ENCODE measurements at places on chromosomes 6 and 20.

DNA sequence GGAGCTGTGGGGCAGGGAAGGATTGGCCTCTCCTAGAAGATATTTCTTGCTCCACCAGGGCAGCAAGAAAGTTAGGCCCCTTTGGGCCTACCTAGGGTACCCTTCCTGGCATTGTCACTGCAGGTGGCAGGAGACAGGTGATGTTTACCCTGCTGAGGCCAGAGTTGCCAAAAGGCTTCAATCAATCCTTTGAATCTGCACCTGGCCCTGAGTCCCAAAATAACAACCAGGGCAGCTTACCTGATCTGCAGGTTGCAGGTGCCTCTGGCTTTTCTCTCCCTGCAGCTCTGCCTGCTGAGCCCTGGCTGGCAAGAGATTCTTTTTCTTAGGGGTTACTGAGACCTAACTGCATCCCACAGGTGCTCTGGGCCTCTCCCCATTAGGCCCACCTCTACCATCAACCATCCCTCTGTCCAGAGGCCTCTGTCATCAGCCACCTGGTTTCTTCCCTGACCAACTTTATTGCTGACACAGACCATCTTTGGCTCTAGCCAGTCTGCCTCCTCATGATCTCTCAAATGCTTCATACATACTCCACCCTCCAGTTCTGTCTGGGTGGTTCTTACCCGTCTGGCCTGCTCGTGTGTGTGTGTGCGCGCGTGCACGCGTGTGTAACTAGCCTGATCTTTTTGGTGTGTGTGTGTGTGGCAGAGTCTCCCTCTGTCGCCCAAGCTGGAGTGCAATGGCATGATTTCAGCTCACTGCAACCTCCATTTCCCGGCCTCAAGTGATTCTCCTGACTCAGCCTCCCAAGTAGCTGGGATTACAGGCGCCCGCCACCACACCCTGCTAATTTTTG, 13.7 kb downstream of the BCL2L1 start:
- no peak for DNase-seq

DNA sequence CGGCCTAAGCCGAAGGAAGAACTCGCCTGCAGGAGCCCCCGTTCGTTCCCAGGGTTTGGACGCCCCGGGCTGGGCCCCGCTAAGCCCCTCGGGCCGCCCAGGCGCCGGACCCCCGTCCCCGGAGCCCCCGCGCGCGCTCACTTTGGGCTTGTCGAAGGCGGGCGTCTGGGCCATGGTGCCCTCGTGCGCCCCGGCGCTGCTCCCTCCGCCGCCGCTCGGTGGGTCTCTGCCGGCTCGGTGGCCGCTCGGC, 140 bp downstream of the ADA start:
- no peak for DNase-seq

DNA sequence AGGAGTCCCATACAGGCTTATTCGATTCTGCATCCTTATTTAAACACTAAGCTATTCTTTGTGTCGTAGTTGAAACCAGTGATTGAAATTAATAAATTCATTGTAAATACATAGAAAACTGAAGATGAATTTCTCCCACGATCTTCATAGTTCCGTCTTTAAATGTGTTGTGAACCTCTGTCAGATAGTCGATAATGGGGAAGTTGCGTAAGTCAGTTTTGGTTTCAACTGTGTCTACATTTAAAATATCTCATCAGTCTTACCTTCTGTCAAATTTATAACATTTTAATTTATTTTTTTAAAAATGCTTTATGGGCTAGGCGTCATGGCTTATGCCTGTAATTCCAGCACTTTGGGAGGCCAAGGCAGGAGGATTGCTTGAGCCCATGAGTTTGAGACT, 12.7 kb downstream of the STX11 start:
- no peak for DNase-seq

- DNase-seq, result no peak
These were observed 56.0 kb downstream of the BCAS1 start for GRCh38 chr20:54014293-54014926.

DNA sequence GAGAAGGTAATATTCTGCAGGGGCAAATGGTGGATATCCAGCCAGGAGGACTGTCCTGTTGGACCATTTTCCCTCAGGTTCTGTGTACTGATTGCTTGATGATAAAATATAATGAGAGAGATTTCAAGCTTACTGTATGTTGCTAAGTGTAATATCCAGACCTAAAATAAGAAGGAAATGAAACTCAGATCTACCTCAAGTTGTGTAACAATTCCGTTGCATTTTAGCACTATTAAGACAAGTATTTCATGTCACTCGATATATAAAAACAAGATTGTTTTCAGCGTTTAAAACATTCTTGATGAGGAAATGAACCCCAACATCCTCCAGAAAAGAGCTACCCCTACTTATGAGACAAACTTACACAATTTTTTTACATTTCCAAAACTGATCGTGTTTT, 57.2 kb downstream of the RGS17 start:
- no peak for DNase-seq

GRCh38 chr20:63153254-63154221, 62.4 kb downstream of the YTHDF1 start:
- no peak for DNase-seq

GRCh38 chr6:90865513-90865912, 278.6 kb upstream of the MAP3K7 start:
- DNase-seq, result no peak

DNA sequence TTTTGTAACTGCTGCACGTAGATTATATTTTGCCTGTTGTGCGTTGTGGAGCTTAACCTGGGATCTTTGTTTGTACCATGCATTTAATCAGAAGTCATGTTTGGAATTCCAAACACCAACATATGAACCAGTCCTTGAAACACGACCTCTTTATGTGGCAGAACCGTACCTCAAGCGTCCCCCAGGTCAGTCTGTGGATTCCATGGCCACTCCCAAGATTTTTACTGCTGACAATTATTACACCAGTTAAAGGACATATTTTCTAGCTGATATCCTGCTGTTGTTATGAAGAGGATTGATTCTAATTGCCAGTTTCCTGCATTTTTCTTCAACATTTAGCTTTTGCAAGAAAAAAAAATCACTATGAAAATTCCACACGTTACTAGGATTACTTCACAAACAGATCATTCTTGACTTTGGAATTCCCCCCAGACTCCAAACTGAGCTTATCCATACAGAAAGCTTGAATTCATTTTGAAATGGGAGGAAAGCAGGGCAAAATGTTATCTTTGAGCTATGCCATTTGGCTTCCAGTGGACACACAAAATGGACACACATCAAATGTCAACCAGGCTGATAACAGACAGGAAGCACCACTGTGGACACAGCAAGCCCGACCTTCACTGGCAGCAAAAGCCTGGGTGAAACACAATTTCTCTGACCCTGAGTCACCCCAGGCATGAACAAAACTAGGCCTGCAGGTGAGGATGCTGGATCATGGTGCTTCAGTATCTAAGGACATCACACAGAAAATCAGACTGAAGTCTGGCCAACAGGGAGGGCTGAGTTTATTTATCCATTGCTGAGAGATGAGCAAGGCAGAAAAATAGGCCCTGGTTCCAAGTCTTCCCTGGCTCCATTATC, 542.9 kb upstream of the JAG1 start:
- DNase-seq, result no peak

GRCh38 chr6:11277275-11278206, 45.1 kb upstream of the NEDD9 start:
- DNase-seq, result no peak

DNA sequence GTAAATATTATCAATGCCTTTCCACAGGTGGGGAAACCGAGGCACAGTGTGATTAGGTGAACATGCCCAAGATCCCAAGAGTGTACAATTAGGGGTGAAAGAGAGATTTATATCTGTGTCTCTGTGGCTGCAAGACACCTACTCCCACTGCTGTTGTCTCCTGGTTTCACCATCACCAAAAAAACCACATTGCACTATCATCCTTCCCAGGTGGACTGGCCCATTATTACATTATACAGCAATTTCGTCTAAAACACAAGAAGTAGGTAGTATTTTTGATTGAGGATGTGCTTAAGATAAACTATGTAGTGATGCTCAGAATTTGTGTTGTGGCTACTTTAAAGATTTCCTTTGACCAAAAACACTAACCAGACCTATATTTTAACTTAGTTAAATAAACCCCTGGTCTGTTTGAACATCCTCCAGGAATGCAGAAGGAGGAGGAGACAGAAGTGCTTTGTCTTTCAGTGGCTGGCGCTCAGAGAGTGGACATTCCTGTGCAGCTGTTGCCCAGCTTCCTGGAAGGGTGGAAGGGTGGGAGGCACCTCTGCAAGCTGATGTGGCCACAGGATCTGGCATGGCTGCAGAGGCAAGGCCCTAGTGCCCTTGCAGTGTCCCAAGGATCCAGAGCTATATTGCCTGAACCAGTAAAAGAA, 23.8 kb downstream of the DCBLD1 start:
- DNase-seq, result no peak

- DNase-seq, result no peak
These were observed 50.7 kb downstream of the SYNJ2 start for GRCh38 chr6:158032354-158032733.

GRCh38 chr6:7684076-7684475, 41.8 kb upstream of the BMP6 start:
- no peak for DNase-seq

- no peak for DNase-seq
These were observed 12.4 kb upstream of the GRIK2 start for GRCh38 chr6:101380897-101381630.

GRCh38 chr20:32436968-32437367, 78.8 kb downstream of the ASXL1 start:
- DNase-seq, result no peak

DNA sequence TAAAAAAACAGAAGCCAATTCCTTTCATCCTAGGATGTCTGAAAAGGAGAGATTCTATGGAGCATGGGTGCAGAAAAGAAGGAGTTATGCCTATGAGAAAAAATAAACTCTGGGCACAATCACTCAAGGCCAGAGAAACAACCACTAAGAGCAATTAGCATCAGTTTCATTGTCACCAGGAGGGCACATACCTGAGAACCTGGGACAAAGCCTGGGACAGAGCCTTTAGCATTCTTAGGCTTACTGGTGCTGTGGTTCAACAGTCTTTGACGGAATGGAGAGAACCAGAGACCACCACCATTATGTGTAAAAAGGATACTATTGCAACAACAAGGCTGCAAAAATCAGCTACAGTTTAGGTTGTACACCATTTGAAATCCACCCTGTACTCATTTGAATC, 29.4 kb upstream of the BCKDHB start:
- DNase-seq, result no peak

- DNase-seq, result no peak
These were observed 258.1 kb downstream of the UTRN start for GRCh38 chr6:144543006-144543871.

DNA sequence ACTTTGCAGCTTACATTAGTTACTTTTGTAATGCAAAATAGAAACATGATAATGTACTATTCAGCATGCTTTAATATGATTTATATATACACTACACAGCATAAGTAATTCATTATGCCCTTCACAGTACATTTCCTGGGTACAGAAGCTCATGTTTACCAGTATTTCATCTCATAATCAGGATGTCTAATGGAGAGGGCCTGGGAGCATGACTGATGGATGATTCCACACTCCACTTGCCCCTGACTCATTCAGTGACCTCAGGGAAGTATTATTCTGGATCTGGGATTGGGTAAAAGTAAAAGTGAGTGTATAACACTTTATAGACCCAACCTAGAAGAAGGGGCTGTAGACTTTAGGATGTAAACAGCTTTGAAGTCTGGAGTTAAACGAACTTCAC, 31.4 kb upstream of the BACH2 start:
- DNase-seq, result no peak

DNA sequence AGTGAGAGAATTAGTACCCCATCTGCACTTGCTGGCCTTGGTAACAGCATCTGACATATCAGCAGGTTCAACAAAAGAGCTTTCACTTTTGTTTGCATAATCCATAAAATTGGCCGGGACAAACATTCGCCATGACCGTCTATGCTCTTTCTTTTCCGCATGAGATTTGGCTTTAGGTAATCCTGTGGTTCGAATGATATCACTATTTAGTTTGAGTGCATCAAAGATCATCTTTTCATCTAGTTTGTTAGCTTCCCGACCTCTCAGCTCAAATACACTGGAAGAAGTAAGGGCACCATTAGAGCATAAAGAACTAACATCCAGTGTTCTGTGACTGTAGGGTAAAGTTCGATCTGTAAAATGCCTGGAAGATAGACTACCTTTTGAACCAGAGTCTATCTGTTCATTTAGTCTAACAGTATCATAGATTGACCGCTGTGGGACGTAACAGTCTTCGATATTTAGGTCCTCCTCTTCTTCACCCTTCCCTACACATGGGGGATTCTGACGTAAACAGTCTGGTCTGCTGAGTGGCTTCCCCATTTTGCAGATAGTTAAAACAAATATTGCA, 101.6 kb downstream of the DST start:
- no peak for DNase-seq

DNA sequence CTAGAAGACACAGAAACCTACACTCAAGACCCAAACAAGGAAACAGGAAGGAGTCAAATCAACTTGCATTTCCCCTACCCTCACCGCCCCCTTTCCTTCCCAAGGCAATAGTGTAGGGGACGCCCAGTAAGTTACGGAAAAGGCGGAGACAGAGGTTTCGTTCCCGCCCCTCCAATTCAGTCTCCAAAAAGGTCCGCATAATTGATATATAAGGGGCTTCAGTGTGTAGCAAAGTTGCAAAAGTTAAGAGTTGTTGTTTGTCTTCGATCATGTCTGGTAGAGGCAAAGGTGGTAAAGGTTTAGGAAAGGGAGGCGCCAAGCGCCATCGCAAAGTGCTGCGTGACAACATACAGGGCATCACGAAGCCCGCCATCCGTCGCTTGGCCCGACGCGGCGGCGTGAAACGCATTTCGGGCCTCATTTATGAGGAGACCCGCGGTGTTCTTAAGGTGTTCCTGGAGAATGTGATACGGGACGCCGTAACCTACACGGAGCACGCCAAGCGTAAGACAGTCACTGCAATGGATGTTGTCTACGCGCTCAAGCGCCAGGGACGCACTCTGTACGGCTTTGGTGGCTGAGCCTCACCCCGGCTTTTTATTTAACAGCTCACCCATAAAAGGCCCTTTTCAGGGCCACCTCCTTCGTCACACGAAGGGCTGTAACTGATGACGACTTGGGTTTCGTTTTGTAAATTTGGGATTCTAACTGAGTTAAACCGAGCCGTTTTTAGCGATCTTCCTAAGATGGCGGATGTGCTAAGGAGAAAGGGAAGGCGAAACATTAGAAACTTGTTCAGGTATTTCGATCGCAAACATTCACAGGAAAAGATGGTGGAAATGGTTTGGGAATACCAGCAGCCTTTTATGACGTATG, 124.6 kb upstream of the BTN3A2 start:
- no peak for DNase-seq

DNA sequence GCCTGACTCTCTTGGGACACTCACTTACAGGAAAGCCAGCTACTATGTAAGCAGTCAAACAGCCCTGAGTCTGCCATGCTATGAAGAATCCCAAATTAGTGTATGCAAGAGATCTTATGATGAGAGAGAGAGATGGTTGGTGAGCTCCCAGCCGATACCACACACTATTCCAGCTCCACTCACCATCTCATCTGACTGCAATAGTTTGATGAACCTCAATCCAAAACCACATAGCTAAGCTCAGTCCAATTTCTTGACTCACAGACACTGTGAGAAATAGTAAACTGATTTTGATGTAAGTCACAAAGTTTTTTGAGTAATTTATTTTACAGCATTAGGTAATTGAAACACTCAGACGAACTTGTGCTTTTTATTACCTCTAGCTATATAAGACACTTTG, 441.4 kb downstream of the COL12A1 start:
- no peak for DNase-seq

GRCh38 chr6:147837540-147837939, 329.1 kb downstream of the SAMD5 start:
- DNase-seq, result no peak

Data from activated T-helper 1 cell treated with anti-CD3 and anti-CD28 coated beads, Interleukin-2, amount 50 U/mL, for 16 hours (primary cell).